ENCODE measurements at places on chromosomes 4 and X. TPM values are rescaled to one million over a fixed set of nuclear protein-coding genes. Genes with fewer than 3 reads are reported as not detected.

Gene SLC9B1
- total RNA-seq: 1.3 TPM

Gene NUP62CL
- total RNA-seq: 3.0 TPM

Gene ADH7
- not detected for total RNA-seq

Gene EGFL6
- 5.7 TPM for total RNA-seq

Gene SPOCK3
- total RNA-seq: not detected

Gene CTAG1A
- total RNA-seq: not detected

Gene PPARGC1A
- total RNA-seq: not detected

Gene SGMS2
- not detected for total RNA-seq

Gene ARMCX1
- total RNA-seq: 0.20 TPM

Gene TMEM185A
- 32.2 TPM for total RNA-seq

- DNase-seq: no peak
These were observed 55.8 kb downstream of the MBNL3 start for GRCh38 chrX:132433001-132433400.

DNA sequence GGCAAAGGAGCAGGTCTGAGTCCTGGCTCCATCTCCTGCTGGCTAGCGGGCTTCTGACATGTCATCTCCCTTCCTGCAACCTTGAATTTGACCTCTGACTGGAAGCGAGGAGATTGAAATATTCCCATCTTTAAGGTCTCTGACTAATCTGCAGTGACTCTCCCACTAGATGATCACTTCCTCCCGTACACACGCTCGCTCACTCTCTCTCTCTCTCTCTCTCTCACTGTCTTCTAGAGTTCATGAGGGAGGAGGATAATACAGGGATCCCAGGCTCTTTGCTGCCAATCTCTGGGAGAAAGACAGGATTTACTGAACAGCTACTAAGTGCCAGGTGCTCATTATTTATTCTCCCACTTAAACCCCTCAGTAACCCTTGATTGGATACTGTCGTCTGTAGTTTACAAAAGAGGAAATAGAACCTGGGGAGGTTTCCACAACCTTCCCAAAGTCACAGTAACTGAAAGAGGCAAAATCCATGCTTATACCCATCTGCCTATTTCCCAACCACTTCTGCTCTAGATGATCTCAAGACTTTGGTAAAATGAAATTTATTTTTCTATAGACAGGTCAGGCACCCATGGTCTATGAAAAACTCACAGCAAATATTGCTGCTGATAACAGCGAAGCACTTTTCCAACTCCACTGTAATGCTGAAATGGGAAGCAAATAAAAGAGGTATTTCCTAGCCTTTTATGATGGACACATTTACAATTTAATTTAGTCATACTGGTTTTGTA is 193.5 kb upstream of the C1QTNF7 start:
- no peak for DNase-seq

- DNase-seq: no peak
These were observed 108.0 kb upstream of the TLL1 start for GRCh38 chr4:165765053-165765452.

DNA sequence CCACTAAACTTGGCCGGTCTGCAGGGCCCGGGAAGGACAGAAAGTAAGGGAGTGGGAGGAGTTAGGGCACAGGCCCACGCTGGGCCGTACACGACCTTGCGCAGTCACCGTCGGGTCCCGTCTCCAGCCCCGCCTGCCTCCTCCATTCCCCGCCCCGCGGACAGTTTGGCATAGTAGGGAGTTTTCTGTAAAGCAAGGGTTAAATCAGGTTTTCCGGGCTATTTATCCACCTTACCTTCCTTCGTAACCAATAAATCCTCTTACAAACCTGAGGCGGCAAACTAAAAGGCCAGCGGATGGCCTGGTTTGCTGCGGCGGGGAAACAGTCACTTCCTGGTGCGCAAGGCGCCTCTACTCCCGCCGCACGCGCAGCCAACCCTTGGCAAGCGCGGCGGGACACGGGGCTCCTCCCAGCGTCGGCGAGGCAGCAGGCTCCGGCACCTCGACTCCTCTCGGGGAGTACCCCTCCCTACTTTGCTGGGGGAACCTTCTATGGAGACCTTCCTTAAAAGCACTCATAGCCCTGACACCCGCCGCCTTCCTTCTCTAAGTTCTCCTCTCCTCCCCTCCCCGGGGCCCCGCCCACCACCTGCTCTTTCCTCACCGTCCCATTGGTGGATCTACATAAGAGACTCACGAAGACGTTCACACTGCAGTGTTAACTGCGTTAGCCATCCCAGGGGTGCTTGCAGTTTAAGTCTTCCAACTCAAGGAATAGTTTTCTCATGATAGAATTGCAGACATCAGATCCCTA is at the start of gene TRMT2B:
TRMT2B (minus strand) TSS at position 563 of the 754 bp plus-strand sequence. CDS start 9,822 bp downstream, outside the sequence.
- DNase-seq: peak; percentile 89

GRCh38 chrX:76971393-76972376 is 475.5 kb upstream of the FGF16 start:
- DNase-seq: no peak

GRCh38 chr4:44760142-44760898 is 34.0 kb upstream of the GNPDA2 start:
- DNase-seq: no peak

GRCh38 chr4:570754-571153 is 5.3 kb downstream of the TMEM271 start:
- no peak for DNase-seq

DNA sequence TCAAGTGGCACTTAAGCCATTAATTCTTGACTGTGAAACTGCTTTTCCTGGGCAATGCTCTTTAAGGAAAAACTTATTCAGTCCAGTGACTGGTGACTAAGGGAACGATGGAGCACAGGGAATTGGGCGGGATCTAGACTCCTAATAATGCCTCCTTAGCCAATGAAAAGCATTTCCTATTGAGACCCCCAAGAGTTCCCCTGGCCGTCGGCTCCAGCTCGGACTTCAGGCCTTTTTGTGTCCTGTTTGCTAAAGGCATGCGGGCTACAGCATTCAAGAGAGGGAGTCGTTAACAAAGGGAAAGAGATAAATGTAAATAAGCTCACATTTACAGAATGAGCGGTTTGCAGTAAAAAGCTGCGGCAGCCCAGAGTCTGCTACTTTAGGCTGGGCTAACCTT is at the start of gene LPAR4:
LPAR4 (plus strand) TSS at position 232 of the 400 bp plus-strand sequence. CDS start 7,150 bp downstream, outside the sequence.
- DNase-seq: no peak

DNA sequence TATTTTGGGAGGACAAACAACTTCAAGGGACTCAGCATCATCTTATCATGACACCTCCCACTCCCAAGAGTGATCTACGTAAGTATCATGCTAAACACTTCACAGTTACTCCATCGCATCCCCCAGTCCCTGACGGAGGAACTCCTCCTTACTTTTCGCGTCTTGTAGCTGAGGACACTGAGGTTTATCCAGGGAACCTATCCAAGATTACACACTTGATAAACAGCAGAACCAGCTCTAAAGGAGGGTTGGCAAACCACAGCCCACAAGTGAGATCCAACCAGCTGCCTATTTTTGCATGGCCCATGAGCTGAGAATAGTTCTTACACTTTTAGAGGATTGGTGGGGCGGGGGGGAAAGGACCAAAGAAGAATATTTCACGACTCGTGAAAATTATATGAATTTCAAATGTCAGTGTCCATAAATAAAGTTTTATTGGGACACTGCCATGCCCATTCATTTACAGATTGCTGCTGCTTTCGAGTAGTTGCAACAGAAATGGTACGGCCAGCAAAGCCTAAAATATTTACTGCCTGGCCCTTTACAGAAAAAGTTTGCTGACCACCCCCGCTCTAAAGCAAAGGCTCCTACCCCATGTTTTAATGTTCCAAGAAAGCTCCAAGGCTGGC is 47.8 kb downstream of the SEPSECS start:
- DNase-seq: no peak

- no peak for DNase-seq
These were observed 469 bp downstream of the IRS4 start for GRCh38 chrX:108735679-108736508.

GRCh38 chr4:9762823-9763475 is 18.5 kb upstream of the DRD5 start:
- DNase-seq: peak; percentile 71

GRCh38 chrX:113726009-113726408 is 857.9 kb upstream of the HTR2C start:
- DNase-seq: no peak

DNA sequence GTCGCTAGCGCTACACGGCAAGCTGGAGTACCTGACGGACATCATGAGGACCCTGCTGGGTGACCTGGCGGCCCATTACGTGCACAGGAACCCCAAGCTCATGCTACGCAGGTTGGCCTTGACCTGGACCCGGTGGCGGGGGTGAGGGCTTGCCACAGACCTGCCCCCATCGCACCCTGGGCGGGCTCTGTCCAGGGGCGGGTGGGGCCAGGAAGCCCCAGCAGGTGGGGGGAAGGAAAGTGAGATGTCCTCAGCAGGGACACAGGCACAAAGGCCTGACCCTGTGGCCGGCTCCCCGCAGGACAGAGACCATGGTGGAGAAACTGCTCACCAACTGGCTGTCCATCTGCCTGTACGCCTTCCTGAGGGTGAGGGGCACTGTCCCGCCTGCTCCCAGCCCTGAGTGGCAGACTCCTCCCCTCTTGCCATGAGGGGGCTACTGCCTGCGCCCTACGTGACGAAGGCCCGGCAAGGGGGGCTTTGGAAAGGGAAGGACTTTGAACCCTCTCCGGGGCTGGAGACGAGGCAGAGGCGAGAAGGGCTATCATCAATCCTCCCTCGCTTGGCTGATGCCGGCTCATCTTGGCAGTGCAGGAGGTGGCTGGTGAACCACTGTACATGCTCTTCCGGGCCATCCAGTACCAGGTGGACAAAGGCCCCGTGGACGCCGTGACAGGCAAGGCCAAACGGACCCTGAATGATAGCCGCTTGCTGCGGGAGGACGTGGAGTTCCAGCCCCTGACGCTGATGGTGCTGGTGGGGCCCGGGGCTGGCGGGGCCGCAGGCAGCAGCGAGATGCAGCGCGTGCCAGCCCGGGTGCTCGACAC is 5.3 kb upstream of the SRPK3 start:
- no peak for DNase-seq

GRCh38 chr4:186728631-186729271 is 5.1 kb upstream of the FAT1 start:
- no peak for DNase-seq

DNA sequence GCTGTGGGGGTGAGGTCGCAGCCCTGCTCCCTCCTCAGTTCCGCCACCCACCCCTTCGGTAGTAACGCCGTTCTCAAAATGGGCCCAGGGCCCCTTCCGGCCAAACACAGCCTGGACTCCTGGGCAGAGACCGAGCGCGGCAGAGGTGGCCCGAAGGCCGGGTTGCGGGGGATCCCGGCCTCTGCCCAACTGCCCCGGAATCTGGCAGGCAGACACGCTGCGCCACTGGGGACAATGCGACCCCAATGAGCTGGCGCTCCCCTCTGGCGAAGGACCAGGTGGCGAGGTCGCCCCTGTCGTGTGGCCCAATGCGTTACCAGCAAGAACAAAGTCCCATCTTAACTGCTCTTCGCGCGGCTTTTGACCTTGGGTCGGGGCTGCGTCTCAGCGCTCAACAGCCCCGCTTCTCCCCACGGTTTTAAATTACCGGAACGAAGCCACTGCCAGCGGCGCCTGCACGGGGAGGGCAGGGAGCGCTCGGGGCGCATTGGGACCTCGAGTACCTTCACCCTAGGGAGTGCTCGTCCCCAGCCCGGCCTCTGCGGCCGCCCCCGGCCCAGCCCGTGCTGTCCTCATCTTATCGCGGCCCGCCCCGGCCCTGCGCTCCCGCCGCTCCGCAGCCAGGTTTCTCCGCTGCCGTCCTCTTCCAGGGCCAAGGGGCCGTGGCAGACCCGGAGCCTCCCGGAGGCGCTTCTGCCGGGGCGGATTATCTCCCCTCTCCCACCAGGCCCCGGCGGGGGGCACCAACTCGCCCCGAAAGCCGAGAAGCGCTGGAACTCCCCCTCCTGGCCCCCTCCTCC is 22.2 kb upstream of the HMX1 start:
- no peak for DNase-seq

DNA sequence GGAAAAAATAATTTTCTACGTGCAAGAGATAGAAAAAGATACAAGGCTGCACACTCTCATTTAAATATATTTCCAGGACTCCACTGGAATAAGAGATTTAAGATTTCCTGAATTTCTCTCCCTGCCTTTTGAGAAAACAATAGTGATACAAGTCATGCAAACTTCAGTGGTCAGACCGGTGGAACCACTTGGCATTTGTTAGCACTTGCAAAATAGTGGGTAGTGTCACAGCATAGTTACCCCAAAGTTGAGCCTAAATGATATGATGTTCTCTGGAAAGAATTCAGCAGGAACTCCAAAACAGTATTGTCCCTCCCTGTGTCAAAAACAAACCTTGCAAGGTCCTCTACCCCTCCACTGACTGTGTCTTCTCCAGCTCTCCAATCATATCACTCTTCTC is 102.3 kb downstream of the ANKRD50 start:
- DNase-seq: no peak

- DNase-seq: no peak
These were observed 102.2 kb downstream of the MXRA5 start for GRCh38 chrX:3244203-3244743.

DNA sequence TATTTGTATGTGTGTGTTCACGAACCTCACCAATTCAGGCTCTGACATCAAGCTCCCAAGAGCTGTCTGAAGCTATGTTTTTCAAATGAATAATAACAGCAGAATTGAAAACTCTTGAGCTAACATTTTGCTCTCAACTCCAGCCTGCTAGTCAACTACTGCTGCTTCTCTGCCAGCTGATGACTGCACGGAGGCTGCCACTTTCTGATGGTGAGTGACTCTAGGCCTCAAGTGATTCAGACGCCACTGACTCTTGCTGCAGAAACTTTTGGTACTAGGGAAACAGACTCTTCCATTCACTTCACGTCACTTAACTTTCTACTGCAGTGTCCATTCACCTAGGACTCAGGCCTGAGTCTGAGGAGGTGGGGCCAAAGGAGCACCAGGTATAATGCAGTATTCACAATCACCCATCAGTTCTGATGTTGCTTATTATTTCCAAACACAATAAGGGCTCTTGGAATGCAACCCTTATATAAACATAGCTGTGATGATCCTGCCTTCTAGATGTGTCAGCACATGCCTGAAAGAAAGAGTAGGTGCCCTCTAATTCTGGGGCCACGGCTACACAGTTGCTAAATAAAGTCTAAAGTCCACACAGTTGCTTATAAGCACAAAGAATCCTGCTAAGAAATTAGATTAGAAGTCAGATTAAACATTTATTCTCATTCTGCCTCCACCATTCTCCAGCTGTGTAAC is 16.0 kb downstream of the PRDM8 start:
- DNase-seq: no peak

GRCh38 chrX:29858714-29859113 is 356.6 kb upstream of the MAGEB2 start:
- DNase-seq: no peak

GRCh38 chr4:28462766-28463700 is 1602.4 kb downstream of the STIM2 start:
- no peak for DNase-seq

- no peak for DNase-seq
These were observed 11.3 kb upstream of the UGT2A3 start for GRCh38 chr4:68962868-68963267.

DNA sequence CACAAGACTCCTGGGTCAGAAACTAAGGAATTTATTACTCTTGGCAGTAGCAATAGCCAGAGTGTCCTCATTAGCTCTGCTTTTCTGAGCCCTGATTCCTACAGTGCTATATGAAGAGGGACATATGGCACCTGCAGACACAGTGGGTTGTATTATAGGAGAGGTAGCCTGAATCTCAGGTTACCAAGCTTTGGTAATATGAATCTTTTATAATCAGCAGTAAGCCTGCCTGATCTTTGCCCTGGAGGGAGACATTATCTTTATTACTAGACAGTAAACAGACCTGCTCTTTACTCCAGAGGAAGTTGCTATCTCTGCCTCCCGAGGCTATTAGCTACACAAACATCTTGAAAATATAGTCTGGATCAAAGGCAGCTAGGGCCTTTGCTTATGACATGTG is 62.5 kb upstream of the HOPX start:
- no peak for DNase-seq

Data from activated CD8-positive, alpha-beta memory T cell treated with anti-CD3 and anti-CD28 coated beads, Interleukin-2, amount 10 ng/mL, durations not matched to agents 7 days and 5 days (primary cell).